ENCODE measurements at places on chromosomes 6 and 20.

DNA sequence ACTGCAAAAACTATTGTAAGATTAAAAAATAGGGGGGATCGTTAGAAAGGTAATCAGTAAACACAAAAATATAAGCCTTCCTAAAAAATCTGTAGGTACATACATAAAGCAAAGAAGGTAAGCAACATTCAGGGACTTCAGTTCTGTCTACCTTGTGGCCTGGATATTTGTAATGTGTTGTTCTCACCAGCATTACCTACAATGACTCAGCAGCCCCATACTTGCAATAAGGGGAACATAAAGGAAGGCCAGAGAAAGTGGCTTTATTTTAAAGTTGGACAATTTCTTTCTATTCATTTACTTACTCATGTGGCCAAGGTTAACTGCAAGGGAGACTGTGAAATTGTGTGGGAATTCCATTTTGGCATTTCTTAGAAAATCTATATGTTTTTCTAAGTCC lies 277.2 kb upstream of the PREP start:
- DNase-seq: no peak

- DNase-seq: no peak
Measured at GRCh38 chr6:14128012-14128411, 10.4 kb downstream of the CD83 start.

DNA sequence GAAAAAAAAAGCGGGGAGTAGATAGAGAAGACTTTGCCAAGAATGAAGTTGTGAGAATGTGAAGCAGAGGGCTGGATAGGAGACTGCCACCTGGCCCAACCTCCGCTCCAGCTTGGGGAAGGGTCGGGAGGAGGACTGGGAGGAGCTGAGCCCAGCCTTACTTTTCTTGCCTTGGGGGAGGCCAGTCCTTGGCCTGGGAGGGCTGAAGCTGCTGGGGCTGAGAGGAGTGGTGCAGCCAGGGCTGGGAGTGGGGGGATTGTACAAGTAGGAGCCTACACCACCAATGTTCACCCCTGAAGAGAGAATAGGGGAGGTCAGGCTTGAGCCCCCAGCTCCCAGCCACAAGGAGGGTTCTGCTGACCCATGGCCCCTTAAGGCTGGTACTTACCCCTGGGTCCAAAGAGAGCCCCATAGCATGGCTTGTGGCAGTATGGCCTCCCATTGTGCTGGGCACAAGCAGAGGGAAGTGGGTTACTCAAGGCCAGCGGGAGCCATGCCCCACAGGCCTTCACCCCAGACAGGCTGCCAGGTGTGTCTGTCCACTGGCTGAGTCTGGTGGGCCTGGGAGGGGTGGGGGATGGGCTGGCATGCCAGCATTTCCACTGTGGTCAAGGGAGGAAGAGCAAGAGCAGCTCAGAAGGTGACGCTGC lies 1.1 kb downstream of the CRIP3 start:
- DNase-seq: no peak

- DNase-seq: no peak
Measured at GRCh38 chr6:99613409-99613704, 6.7 kb downstream of the PRDM13 start.

DNA sequence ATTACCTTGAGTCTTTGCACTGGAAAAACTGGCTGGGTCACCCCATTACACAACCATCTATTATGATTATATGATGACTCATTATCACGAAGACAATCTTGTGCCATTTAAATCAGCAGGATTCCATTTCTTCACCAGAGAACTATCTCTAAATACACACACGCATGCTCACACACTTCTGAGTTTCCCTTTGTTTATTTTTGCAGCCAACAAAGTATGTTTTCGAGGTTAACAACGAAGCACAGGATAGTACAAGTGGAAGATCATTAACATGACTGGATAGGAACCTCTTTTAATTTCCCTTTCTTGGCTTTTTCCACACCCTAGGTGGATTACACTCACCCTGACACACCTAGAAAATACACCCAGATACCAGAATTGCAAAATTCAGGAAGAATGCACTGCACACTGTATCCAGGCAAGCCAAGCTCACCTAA lies 18.9 kb downstream of the PERP start:
- DNase-seq: no peak

DNA sequence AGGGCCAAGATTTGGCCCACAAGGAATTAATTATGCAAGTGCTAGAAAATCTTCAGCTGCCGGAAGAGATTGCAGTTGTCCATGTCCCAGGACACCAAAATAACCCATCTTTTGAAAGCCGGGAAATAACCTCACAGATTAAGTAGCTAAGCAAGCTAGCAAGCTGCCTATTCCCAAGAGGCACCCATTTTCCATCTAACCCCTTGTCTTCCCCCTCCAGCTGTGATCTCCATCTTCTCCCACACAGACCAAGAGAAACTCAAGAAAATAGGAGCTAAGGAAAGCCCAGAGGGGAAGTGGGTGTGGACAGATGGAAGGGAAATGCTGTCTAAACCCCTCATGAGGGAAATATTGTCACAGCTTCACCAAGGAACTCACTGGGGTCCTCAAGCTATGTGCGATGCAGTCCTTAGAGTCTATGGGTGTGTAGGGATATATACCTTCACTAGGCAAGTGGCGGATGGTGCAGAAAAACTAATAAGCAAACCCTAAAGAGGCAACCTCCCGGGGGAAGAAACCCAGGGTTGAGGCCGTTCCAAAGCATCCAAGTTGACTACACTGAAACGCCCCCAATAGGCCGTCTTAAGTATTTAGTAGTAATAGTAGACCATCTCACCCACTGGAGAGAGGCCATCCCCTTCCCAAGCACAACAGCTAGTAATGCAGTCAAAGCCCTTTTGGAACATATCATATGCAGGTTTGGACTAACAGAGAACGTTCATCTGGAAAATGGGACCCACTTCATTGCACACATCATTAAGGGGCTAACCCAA lies 64.3 kb upstream of the PRSS16 start:
- DNase-seq: no peak

GRCh38 chr6:134930463-134930862 lies 19.4 kb downstream of the ALDH8A1 start:
- DNase-seq: no peak

DNA sequence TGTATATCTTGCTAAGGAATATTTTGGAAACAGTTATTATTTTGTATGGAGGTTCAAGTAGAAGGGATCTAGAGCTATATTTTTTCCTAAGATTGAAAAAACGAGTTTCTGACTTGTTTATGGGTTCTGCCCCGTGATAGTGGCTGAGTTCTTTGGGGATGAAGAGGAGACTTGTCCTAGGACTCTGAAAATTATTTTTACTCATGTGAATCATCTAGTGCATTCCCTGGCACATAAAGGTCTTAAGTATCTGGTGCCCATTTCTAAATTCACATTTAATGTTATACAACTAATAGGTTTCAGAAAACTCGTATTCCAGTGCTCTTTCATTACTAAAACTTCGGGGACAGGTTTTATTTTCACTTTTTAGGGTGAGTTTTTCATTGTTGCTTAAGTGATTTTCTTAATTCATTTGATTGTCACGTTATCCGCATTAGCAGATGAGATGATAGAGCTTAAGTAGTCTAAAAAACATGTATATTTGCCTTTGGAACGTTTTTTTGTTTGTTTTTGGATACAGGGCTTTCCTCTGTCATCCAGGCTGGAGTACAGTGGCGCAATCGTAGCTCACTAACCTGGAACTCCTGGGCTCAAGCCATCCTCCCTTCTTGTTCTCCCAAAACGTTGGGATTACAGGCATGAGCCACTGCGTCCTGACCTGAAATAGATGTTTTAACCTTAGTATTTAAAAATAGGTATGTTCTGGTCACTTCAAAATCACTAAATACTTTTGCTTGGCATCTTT lies 2.1 kb downstream of the NFYA start:
- no peak for DNase-seq

GRCh38 chr6:122734529-122735395 lies 44.8 kb upstream of the FABP7 start:
- DNase-seq: no peak

DNA sequence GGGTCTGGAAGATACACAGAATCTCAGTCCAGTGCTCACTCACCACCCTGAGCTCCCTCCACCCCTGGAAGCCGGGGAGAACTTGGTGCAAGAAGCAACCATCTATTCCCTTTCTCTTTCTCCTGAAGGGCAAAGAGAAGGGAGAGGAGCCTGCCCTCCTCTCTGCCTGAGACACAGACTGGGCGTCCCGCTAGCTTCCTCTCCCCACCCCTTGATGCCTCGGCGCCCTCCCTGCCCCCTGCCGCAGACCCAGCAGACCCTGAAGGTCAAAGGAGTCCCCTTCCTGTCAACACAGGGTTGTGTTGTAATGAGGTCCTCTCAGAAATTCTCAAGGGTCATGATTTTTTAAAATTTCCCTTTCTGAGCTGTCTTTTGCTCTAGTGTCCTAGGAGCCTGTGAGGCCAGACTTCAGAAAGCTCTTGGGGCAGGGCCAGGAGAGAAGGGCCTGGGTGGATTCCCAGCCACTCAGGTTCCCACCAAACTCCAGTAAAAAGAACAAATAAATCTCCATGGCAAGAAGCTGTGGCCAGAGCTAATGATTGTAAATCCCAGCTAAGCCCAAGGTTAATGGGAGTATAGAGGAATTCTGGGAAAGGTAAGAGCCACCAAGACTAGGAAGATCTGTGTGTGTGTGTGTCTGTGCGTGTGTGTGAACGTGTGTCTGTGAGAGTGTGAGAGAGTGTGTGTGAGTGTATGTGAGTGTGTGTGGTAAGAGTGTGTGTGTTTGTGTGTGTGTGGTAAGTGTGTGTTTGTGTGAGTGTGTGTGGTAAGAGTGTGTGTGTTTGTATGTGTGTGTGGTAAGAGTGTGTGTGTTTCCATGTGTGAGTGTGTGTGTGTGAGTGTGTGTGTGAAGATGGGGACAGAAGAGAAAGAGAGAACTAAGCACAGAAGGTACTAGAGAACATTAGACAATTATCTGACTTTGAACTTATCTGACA lies 1.1 kb upstream of the JPH2 start:
- no peak for DNase-seq

GRCh38 chr6:56727097-56727850 lies 84.6 kb upstream of the DST start:
- DNase-seq: no peak

DNA sequence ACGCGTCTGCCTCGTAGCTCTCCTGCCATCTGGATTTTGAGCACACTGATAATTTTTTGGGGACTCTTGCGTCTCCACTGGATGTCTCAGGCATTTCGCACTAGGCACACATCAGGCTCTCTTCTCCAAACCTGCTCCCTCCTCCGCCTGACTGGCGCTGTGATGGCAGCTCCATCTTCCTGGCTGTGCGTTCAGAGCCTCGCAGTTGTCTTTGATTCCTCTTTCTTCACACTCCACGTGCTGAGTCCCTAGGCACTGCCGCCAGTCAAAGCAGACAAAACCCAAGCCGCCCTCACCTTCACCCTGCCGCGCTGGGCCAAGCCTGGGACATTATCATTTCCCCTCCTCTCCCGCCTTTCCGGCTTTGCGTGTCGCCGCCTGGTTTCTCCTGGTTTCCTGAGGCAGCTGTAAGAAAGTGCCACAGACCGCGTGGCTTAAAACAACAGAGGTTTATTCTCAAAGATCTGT lies 778 bp downstream of the PSMG4 start:
- DNase-seq: no peak

DNA sequence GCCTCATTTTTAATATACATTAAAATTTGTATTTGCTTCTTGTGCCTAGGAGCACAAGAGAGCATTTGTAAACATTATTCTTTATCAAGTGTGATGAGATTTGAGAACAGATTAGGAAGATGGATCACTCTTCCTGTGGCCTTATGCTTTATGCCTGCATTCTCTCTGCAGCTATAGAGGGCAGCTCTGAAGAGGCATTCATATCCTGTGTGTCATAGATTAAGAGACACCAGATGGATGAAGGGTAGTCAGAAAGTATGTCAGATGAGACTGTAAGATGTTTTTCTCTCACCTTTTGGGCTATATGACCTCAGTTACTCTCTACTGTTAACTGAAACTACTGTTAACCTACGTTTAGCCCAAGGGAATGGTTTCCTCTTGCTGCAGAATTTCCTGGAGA lies 61.4 kb downstream of the DNAH8 start:
- DNase-seq: no peak

DNA sequence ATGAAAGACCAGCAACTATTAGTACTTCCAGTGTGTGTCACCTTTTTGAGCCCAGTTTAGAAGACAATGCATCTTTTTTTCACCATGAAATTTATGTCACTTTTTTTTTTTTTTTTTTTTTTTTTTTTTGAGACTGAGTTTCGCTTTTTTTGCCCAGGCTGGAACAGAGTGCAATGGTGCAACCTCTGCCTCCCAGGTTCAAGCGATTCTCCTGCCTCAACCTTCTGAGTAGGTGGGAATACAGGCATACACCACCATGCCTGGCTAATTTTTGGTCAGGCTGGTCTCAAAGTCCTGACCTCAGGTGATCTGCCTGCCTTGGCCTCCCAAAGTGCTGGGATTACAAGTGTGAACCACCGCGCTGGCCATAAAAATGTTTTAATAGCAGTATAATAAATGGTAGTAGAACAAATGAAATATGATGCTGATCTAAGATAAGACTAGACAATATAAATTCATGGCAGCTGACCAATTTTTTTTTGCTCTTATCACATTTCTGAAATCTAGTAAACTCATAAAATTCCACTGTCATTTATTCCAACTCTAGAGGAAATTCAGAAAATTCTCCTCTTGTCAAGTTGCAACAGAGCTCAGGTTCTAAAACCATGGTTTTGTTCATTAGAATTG lies 21.3 kb downstream of the NHSL1 start:
- DNase-seq: no peak

DNA sequence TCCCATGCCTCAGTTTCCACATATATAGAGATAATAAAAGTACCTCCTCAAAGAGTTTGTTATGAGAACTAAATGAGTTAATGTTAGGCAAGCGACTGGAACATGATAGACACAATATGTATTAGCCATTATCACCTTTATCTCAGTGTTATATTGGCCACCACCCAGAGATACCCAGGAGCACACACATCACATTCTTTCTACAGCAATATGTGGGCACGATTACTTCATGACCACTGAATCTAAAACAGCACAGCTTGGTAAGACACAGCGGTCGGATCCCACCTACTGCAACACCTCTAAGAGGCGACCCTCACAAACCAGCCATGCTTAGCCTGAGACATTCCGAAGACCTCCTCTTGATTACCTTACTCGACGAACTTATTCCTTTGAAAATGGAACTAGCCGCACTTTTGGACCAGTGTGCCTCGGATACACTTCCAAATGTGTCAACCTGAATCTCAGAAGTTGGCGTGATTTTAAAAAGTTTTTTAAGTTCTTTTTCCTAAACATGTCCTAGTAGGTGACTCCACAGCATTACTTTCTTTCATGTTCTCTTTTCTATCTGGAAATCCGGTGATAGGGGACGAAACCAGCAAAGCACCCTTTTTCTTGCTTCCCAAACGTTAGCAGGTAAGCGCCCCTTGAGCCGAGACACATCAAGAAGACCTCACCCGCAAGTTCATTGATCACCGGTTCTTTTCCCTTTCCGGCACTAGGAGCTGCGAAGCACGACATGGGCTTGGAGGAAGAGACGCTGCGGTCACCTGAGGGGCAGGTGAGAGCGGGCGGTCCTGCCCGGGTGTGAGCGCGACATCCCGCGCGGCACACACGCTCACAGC lies 923 bp downstream of the GMDS start:
- no peak for DNase-seq

- DNase-seq: no peak
Measured at GRCh38 chr6:91149956-91150705, 563.3 kb upstream of the MAP3K7 start.

DNA sequence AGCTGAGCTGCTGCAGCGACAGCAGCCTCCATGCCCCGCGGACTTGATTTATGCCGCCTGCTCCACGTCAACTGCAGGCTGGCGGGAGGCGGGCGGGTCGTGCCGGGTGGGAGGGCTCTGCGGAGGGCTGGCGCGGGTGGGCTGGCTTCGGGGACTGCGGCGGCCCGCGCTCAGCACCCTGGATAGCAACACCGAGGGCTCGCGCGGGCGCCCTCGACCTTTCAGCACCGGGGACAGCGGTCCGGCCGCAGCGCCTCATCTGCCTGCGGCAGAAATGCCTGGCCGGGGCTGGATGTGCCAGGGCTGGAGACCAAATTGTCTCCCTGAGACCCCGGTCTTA lies 792 bp downstream of the SNAP25 start:
- DNase-seq: peak; percentile 7

All from stimulated activated CD4-positive, alpha-beta T cell treated with anti-CD3 and anti-CD28 coated beads, Interleukin-15, amount 100 ng/mL, for 1 hour (primary cell).